Renal cortical epithelial cell (primary cell): ENCODE measurements at places on chromosomes 3 and 15.
A peak's percentile ranks its signal among the peaks of the same experiment; 100 is the strongest.

DNA sequence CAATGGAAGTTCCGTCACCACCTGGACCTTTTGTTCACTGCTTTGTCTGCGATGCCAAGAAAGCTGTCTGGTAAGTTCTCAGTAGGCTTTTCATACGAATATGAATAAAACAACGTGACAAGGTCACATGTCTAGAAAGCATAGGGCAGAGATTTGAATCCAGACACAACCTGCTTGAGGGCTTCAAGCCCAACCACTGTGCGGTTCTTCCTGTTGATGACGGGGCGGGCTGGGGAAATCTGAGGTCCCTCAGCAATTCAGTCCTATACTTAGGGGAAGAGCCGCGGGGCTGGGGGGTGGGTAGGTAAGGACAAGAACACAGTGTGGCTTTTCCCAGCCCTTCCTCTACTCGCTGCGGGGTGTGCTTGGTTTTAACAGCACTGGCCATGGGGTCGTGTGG, 32.4 kb upstream of the SMAD3 start:
- no peak for DNase-seq

DNA sequence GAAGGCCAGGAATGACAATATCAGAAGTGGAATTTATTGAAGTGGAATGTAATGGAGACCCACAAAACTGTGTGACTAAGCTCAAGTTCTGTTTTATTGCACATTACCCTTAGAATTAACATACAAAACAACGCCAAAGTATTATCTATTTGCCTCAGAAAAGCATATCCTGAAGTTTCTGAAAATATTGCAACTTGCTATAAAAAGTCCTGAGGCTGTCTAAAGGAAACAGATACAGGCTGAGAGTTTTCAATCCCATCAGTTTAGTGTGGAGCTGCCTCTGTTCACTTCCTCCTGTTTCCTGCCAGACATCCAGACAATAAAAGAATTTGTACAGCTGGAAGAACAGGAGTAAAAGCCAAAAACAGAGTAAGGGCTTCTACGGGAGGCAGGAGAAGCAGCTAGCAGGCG, 108.8 kb downstream of the FBN1 start:
- no peak for DNase-seq

DNA sequence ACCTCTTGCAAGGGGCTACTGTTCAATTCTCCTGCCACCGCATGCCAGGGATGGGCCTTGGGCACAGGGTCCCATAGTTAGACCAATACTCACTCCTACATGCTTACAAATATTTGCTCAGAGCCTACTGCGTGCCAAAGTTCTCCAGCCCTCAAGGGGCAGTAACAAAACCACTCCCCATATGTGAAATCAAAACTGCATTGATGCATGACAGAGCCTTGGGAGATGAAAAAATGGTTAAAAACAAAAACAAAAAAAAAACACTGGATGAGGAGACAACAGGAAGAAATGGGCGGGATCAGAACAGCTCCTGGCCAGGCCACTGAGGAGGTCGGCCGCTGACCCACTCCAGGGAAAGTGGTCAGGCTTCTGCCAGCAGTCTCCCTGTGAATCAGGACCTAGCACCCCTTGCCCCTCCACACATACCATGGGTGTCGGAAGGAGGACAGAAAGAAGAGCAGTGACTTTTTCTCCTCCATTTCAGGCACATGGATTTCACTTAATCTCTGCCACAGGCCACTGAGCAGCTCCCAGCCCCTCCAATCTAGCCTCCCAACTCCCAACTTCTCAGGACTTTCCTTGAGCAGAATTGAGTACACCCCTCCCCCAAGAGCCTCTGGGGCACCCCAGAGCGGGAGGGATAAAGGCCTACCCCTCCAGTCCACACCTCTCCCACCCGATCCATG, 2.8 kb downstream of the PLXNB1 start:
- peak; percentile 76 for DNase-seq

DNA sequence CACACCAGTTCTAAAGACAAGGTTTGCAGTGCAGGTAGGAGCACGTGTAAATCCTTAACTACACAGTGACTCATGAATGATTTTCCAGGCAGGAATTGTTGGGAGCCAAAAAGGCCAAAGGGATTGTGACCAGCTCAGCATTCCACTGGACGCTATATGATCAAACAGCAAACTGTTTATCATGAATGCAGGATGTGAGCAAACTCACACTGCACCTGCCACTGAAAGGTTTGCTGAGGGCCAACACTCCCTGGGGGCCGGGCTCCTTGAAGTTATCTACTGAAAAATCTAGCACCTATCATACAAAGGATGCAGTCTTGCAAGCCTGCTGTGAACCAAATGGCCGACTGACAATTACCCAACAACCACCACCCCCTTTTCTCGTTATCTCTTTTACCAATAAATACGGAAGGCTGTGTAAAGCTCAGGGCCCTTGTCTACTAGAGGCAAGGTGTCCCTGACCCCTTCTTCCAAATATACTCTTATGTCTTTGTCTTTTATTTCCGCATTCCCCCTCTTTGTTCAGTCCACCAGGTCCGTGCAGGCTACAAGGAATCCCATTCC, 11.5 kb upstream of the DNASE1L3 start:
- DNase-seq, result peak; percentile 72

GRCh38 chr3:172709774-172710663, 848 bp downstream of the NCEH1 start:
- DNase-seq, result peak; percentile 37

- DNase-seq, result peak; percentile 72
Observed at GRCh38 chr15:57340682-57341259, 35.5 kb upstream of the CGNL1 start.

- DNase-seq, result peak; percentile 76
Observed at GRCh38 chr3:12868039-12869034, 27.0 kb upstream of the RPL32 start.

DNA sequence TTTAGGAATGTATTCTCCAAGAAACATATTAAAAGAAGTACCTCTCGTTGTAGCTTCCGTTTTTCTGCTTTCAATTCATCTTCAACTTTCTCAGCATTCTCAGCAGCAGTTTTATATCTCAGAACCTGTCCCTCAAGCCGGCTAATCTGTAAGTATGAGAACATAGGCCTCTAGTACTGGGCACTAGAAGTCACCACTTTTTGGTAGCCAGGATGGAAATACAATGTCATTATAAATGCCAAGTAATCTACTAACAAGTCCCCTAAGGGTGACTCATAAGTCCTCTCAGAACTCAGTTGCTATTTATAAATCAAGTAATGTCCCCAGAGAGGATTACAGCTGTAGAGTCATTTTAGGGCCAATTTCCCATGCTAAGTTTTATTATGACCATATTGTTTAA, 61.1 kb downstream of the MLH1 start:
- DNase-seq, result peak; percentile 58

- no peak for DNase-seq
Observed at GRCh38 chr15:85880501-85881190, 85.9 kb upstream of the KLHL25 start.

DNA sequence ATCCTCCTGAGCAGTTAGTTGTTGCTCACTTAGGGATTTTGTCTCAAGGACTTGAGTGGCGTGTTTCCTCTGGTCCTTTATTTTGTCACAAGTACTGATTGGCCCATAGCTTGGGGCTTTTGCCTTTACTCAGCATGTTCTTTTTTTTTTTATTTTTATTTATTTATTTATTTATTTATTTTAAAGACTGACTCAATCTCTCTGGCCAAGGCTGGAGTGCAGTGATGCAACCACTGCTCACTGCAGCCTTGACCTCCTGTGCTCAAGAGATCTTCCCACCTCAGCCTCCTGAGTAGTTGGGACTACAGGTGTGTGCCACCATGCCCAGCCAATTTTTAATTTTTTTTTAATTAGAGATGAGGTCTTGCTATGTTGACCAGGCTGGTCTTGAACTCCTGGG, 223.9 kb upstream of the TPM1 start:
- peak; percentile 39 for DNase-seq

- peak; percentile 40 for DNase-seq
Observed at GRCh38 chr15:65054333-65055200, 9.4 kb downstream of the SLC51B start.

DNA sequence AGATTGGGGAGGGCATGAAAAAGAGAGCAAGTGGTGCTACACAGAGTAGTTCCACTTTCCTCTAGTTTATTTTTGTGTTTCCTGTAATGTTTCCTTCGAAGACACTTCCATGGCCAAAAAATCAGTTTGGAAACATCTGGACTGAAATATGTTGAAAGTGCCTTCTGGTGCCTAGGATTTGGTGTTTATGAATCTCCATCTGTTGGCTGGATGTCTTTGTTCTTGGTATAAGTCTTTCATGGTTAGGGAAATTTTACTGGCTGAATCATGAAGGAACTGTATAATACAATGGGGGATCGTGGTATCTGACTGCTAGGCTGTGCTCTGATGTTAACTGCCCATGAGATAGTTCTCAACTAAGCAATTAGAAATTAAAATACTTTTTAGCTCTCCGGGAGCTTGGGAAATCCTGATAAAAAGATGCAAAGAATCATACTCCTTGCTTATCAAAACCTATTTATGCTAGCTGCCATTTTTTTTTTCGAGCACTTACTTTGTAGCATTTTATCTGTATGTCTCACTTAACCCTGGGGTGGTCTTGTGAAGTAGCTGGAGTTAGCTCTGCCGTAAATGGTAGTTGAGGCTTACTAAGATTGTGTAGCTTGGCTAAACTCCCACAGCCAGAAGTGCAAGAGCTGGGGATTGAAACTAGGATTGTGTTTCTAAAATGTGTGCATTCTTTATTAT, 21.9 kb downstream of the AKAP13 start:
- DNase-seq, result no peak

DNA sequence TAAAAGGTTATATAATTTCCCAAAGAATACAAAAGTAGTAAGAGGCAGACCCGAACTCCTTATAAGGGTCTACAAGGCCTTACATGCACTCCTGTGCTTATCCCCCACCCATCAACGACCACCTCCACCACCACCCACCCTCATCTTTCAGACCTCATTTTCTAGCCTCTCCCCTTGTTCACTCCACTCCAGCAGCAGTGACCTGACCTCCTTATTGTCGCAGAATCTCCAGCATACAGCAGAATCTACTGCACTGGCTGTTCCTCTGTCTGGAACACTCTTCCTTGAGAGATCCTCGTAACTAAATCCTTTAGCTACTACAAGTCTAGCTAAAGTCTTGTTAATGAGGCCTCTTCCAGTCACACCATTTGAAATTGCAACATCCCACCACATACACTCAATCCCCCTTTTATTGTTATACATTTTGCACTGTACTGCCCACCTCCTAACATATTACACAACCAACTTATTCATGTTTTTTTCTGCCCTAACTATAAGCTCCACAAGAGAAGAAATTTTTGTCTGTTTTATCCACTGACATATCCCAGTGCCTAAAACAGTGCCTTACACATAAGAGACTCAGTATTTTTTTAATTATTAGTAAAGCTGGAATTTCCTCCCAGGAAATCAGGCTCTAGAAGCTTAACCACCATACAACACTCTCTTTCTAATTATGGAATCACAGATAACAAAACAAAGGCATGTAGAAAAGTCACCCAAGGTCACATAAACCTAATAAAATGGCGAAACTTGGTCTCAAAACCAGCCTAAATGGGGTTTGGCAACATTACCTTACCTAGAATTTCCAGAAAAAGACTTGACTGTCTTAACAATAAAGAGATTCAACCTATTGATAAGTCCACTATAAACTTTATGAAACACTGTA, 40.2 kb downstream of the ZNF148 start:
- no peak for DNase-seq

DNA sequence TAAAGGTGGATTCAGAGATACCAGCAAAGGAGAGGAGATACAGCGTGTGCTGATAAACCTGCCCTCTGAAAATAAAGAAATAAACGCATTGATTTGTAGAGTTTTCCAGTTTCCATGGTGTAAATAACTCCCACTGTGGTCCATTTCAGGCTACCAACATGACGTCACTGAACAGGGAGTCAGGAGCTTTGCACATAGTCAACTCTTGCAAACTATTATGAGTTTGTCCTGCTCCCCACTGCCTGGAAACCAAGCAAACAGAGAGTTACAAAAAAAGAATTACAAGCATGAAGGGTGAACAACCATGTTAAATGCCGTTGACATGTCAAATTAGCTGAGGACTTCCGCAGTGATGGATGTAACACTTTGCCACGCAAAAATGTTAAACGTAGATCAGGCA, 70.4 kb upstream of the GATA2 start:
- DNase-seq, result no peak

DNA sequence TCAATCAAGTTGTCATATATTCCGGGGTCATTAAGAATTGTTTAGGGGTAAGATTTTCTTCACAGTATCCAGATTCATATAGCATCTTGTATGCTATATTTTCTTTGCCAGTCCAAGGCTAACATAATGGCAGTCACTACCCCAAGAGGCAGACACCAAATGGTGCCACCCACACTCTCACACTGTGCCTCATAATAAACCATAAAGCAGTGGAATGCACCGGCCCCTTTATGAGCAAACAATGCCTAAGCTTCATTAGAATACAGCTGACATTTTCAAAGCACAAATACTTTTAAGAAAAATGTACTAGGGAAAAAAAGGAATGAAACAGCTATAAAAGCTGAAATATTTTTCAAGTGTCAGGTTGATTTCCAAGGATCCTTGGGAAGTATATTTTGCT, 121.6 kb downstream of the TFDP2 start:
- peak; percentile 69 for DNase-seq

- DNase-seq, result no peak
Observed at GRCh38 chr3:12796171-12797123, at the start of gene CAND2. CAND2 (plus strand) TSS chr3:12796680; CDS start chr3:12796721, 41 bp downstream.

DNA sequence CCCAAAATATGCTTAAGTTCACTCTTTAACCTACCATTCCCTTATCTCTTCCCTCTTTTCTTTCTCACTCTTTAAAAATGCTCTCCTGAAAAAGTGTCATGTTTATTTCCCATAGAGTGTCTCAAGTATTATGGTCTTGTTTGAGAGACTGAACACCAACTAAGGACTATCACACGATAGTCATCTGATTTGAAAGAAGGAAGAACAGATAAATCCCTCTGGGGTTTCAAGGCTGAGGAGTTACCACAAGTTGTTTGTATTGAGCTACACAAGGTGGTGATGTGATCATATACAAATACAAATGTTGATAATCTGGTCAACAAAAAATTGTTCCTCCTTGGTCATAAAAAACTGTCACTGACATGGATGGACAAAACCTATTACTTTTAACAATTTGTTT, 13.8 kb downstream of the MEIS2 start:
- no peak for DNase-seq

DNA sequence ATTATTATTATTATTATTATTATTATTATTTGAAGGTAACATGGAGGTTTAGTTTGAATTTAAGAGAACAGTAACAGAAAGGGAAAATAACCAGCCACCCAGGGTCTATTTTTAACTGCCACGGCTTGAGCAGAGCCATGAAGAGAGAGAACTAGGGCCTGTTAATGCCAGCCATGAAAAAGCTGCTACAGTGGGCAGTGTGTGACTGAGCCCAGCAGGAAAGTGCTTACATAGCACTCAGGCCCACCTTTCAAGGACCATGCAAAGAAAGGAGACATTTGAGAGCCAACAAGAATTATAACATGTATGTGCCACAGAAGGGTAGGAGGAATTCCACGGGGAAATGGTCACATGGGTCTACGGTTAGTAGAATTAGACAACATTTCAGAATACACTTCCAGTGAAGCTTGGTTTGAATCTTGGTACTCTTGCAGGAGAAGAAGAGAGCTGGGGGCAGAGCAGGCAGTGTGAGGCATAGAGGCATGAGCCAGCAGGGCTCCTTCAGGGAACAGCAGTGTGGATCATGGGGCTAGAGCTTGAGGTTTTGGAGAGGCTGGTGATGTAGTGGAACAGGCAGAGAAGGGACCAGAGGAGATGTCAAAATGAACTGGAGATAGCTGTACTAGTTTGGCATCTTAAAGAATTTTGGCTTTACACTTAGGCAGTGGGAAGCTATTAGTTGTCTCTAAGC, 140.7 kb downstream of the CMSS1 start:
- DNase-seq, result no peak
